ENCODE measurements at places on chromosomes 2 and 18.
A peak's percentile ranks its signal among the peaks of the same experiment; 100 is the strongest.

DNA sequence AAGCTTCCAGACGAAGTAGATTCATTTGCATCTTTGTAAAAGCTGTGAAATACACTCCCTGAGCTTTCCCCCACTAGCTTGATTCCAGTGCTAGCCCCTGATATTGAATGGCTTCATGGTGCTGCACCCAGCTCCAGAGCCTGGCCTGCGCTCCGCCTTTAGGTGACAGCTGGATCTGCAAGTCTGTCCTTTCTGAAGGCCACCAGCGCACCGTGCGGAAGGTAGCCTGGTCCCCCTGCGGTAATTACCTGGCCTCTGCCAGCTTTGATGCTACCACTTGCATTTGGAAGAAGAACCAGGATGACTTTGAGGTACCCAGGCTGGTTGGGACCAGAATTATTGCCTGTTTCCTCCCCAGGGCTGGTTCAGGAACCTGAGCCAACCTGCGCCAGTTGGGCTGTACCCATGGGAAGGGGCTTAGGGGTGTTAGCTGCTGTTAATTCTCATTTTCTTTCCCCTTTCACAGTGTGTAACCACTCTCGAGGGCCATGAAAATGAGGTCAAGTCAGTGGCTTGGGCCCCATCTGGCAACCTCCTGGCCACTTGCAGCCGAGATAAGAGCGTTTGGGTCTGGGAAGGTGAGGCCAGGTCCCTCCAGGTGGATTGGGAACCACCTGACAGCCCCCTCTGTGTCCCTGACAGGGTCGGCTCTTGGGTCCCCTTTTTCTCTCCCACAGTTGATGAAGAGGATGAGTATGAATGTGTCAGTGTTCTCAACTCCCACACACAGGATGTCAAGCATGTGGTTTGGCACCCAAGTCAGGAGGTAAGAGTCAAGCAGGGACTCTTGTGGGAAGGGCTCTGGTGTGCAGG is 1.3 kb downstream of the CIAO1 start:
- DNase-seq: peak; percentile 76

DNA sequence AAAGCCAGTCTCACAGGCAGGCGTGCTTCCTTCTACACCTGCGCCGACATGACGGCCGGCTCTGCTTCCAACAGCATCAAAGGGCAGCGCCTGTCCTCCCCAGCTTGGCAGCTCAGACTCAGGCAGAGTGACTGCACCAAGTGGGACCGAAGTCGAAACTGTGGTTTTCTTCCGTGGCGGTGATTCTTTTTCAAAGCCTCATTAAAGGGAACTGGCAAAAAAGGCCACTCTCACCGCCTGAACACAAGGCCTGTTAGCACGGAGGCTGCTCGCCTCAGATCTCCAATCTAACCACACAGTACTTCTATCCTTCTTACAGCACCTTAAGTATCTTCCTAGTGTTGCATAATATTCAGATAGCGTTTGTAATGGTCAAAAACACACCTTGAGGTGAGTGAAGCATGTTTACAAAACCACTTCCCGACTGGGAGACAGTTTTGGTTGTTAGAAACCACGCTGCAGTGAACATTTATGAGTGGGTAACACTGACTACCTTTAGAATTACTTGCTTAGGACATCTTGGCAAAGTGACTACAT is 236.4 kb downstream of the HDAC4 start:
- no peak for DNase-seq

DNA sequence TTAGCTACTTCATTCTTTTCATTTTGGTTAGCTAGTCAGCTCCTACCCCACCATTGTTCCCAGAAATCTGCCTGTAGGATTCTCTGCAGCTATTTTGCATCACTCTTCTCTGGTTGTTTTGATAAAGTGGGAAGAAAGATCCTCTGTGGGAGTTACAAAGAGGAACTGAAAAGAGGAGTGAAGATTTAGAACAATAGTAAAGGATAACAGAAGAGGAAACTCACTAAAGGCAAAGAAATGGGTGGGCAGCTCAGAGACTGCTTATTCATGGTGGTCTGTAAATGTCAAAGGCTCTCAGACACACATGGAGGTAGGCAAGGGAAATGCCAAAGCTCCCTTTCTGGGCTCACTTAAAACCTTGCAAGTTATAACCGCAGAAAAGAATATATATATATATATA is 17.2 kb upstream of the CD207 start:
- DNase-seq: no peak

- DNase-seq: no peak
Observed at GRCh38 chr2:175012516-175012915, 7.3 kb upstream of the CHN1 start.

GRCh38 chr2:127000937-127001336 is 102.2 kb downstream of the TEX51 start:
- DNase-seq: no peak

DNA sequence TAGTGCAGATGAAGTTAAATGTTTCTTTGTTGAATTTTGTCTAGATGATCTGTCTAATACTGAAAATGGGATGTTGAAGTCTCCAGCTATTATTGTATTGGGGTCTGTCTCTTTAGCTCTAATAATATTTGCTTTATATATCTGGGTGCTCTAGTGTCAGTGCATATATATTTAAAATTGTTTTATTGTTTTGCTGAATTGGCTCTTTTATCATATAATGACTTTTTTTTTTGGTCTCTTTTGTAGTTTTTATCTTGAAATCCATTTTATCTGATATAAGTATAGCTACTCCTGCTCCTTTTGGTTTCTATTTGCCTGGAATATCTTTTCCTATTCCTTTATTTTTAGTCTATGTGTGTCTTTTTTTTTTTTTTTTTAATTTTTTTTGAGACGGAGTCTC is 79.2 kb downstream of the COMMD1 start:
- DNase-seq: no peak

GRCh38 chr18:29077344-29077743 is 900.4 kb upstream of the CDH2 start:
- no peak for DNase-seq

DNA sequence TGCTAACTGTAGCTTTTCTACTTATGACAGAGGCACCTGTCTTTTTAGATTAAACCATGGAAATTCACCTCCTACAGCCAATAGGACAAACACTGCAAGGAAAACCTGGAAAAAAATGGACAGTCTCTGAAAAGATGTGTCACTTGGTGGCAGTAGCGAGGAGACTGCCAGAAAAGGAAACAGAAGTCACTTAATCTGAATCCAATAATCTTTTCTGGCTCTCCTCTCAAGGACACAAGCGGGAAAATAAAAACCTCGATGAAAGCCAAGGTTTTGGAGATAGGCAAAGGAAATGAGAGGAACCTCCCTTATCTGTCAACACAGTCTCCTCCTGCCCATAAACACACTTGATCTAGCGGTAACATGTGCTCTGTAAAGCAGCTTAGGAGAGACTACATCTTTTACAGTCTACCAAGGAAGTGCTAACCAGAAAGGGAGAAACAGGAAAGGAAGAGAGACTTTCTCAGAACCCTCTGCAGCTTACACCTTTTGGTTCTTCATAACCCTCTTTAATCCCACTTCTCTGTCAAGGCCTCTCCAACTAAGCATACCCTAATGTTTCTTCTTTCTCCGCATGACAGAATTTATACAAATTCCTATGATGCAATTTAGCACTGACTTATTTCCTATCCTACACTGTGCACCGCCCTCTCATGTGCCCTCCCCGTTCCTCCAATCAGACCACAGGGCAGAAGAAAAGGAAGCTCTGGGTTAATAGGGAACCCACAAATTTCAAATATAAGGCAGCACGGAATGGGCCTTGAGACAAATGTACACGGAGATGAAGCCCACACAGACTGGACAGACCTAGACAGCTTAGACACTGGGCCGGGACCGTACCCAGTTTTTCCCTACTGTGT is 52.8 kb downstream of the CLASP1 start:
- no peak for DNase-seq

DNA sequence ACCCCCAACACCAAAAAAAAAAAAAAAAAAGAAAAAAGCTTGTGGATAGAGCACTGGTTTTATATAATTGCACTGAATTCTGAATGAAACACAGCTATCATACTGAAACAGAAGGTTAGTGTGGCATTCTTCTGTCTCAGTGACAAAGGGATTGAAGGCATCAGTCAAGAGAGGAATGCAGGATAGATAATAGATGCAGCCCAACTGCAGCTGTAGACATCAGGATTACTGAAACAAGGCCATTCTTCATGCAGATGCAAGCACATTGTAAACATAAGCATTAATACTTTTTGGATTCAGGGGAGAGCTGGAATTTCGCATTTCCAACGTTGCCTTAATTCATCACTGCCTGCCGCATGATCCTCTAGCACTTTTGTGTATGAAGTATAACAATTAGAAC is 897.4 kb upstream of the KLHL29 start:
- no peak for DNase-seq

DNA sequence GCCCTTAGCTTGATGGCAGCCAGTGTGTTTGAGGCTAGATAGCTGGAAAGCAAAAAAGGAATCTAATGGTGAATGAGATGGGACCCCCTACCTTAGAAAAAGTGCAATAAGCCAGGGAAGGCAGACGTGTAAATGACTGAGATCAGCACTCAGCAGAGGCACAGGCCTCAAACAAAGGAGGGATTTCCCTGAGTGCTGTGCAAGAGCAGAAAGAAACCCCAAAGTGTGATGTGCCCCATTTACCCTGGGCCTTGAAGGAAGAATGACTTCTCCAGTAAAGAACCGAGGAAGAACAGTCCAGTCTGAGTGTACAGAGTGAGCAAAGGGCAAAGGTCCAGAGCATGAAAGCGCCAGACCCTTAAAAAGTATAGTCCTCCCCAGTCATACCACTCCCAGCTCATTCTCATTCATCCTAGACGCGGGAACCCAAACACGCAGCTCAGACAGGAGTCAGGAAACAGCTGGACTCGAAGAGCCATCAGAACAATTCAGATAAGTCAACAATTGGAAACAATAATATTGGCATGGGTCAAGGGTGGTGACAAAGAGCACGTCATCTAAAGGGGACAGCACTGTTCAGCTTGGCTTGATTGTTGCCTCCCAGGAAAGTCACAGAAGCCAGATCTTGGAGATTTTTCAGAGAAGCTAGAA is 121.7 kb downstream of the INO80D start:
- no peak for DNase-seq

GRCh38 chr2:131413148-131413747 is 49.3 kb upstream of the RAB6D start:
- DNase-seq: no peak

- no peak for DNase-seq
Observed at GRCh38 chr2:114085238-114085637, 195.3 kb downstream of the ACTR3 start.

- no peak for DNase-seq
Observed at GRCh38 chr2:71852141-71852711, 295.4 kb downstream of the CYP26B1 start.

GRCh38 chr2:112181571-112182290 is 43.5 kb downstream of the FBLN7 start:
- peak; percentile 75 for DNase-seq

DNA sequence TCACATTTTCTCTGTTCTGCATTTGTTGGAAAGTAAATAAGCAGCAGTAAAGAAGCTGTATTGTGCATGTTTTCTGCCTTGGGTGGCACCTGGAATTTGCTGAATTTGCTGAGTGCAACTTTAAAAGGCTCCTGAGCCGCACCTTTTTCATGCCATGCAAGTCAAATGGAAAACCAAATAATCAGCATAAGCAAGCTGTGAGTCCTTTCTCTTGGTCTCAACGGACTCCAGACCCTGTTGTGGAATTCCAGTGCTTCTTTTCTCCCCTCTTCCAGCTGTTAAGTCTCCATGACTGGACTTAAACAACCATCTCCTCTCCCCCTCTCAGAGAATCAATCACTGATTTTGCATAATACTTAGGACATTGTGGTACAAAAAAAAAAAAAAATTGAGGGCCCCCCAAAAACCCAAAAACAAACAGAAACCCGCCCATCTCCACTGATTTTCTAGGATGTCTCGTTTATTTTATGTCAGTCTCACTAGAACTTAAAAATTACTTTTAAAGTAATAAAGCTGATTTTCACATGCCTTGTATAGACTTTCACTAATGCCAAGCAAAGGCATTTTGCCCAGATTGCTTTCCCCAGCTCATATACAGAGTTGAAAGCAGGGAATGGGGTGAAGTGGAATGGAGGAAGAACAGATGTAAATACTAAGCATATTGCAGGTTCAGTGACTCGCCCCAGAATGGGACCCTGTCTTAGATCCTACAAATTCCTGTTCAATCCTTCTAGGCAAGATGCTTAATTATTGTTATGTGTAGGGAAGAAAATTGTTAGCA is 5.1 kb upstream of the CETN1 start:
- no peak for DNase-seq

DNA sequence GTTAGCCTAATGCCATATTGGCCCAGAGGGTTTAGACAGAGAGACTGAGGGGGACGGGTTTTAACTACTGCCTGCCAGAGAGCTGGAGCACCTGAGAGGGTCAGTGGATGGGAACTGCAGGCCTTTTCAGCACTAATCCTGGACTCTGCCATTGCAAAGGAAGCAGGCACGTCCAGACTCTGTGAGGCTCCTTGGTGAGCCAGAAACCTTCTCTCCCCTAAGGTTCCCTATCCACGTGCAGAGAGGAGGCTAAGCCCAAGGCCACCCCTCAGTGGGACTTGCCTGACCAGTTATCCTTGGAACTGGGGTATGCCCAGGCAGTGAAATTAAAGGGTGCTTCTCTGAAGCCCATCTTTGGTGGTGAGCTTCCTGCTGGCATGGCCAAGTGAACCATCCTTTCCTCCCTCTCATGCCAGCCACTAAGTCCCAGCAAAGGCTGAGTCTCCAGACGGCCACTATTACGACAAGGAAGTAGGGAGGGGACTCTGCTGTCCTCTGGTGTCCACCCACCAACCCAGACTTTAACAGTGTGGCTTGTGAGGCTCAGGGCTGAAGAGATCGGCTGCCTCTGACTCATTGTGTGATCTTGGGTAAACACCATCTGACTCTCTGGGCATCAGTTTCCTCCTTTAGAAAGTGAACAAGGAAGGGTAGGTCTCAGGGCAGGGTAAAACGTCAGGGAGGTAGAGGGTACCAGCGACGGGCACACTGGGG is 3.9 kb upstream of the MLPH start:
- no peak for DNase-seq

GRCh38 chr2:183998041-183998796 is 600.1 kb upstream of the ZNF804A start:
- DNase-seq: no peak

GRCh38 chr18:46264255-46264654 is 160.1 kb downstream of the HAUS1 start:
- no peak for DNase-seq

DNA sequence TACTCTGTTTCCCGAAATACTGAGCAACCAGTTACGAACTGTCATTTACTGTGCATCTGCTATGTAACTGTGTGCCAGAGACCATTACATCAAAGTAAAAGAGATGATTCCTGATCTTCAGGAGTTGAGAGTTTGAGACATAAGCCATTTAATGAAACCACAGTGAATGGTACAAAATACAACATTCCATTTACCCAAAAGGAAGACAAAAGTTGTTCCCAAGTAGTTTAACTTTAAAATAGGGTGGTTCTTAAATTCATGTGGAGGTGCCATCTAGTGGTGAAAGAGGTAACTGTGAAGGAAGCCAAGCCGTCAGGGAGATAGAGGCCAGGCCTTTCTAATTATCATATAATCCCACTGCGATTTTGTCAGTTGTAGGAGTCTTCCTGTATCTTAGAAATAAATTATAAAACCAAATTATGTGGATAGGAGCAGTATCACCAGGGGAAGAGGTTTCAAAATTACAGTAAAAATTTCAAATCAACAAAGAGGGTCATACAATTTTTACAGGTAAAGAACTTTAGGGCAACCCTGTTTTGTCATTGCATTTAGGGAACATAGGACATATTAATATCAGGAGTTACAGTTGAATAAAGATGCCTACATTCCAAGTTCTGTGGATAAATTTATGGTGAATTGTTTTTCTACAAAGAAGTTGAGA is 67.7 kb downstream of the EPAS1 start:
- DNase-seq: no peak

GRCh38 chr2:17429130-17429529 is 89.1 kb downstream of the RAD51AP2 start:
- DNase-seq: no peak

GRCh38 chr2:222054813-222055212 is 244.0 kb downstream of the PAX3 start:
- DNase-seq: no peak

Data from activated CD8-positive, alpha-beta memory T cell treated with anti-CD3 and anti-CD28 coated beads for 24 hours (primary cell).